Panc1 (cell line): ENCODE measurements at places on chromosomes 11 and 22. TPM values are rescaled to one million over a fixed set of nuclear protein-coding genes. Genes with fewer than 3 reads are reported as not detected.

The UPK3A gene
- total RNA-seq: not detected

The HPX gene
- total RNA-seq: 1.0 TPM

The SLC15A3 gene
- 8.7 TPM for total RNA-seq

The SEPTIN3 gene
- 3.9 TPM for total RNA-seq

The NCAM1 gene
- 0.18 TPM for total RNA-seq

The MRGPRF gene
- 0.36 TPM for total RNA-seq

The LARGE2 gene
- total RNA-seq: 1.4 TPM

The LGR4 gene
- total RNA-seq: 61.8 TPM

The SLC7A4 gene
- not detected for total RNA-seq

The TRIM34 gene
- 1.5 TPM for total RNA-seq

The ADM gene
- 263 TPM for total RNA-seq

The CELSR1 gene
- total RNA-seq: 30.7 TPM

The MS4A6E gene
- total RNA-seq: not detected

The TMEM191B gene
- total RNA-seq: 3.7 TPM

The IFITM2 gene
- 183 TPM for total RNA-seq

The NELL1 gene
- not detected for total RNA-seq

The MMP10 gene
- total RNA-seq: not detected

The RASD2 gene
- 26.7 TPM for total RNA-seq

The MCAM gene
- total RNA-seq: 27.2 TPM

The DRAP1 gene
- total RNA-seq: 581 TPM

The CYP2D6 gene
- 2.7 TPM for total RNA-seq

The TENM4 gene
- 0.39 TPM for total RNA-seq

The OR8H1 gene
- total RNA-seq: not detected

The OR5L1 gene
- total RNA-seq: not detected

The OR51B2 gene
- total RNA-seq: not detected

The SERPIND1 gene
- total RNA-seq: 0.18 TPM

The TXNRD2 gene
- total RNA-seq: 29.5 TPM

The UBTFL1 gene
- total RNA-seq: not detected

The GGTLC2 gene
- not detected for total RNA-seq

The CNGA4 gene
- 0.62 TPM for total RNA-seq

The PKDREJ gene
- total RNA-seq: not detected

The MOGAT2 gene
- 0.08 TPM for total RNA-seq

The WNT7B gene
- total RNA-seq: 52.1 TPM

The BAIAP2L2 gene
- 0.18 TPM for total RNA-seq
